ENCODE measurements at places on chromosomes 6 and 20. TPM values are rescaled to one million over a fixed set of nuclear protein-coding genes. Genes with fewer than 3 reads are reported as not detected.

The PAX1 gene
- not detected for total RNA-seq

The CRISP2 gene
- total RNA-seq = not detected

The CLDN20 gene
- not detected for total RNA-seq

The PRR18 gene
- 0.06 TPM for total RNA-seq

The C6orf132 gene
- total RNA-seq = 2.5 TPM

The CD109 gene
- 68.4 TPM for total RNA-seq

The DYNLT1 gene
- total RNA-seq = 117 TPM

The COL9A1 gene
- not detected for total RNA-seq

The MUCL3 gene
- 0.20 TPM for total RNA-seq

The SLC4A11 gene
- 8.7 TPM for total RNA-seq

The DLK2 gene
- 7.0 TPM for total RNA-seq

The TUBB1 gene
- total RNA-seq = not detected

The WFDC12 gene
- total RNA-seq = not detected

The NFATC2 gene
- 9.3 TPM for total RNA-seq

The MOG gene
- not detected for total RNA-seq

The TENT5A gene
- total RNA-seq = 0.68 TPM

The FARS2 gene
- 10.2 TPM for total RNA-seq

The SLC22A23 gene
- 9.1 TPM for total RNA-seq

The CLVS2 gene
- 0.25 TPM for total RNA-seq

The PNPLA1 gene
- not detected for total RNA-seq

All from A549 treated with Mapracorat at 1 μM for 4 hours (cell line).